ENCODE measurements at places on chromosomes 4 and X.

DNA sequence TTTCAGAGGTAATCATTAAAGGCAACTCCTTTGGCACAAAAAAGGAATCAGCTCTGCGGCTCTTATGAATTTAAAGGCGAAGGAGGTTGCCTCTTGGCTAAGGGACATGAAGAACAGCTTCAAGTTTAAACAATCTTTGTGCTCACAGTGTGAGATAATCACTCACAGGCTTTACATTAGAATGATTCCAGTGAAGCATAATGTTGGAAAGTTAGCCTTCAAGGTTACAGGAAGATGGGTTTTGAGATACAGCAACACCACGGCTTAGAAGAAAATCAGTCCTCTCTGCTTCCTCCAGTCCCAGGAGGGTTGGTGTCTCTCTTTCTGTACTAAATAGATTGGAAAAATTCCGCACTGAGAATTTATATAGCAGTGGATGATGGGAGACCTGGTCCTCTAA lies 11.6 kb upstream of the SCD5 start:
- DNase-seq: no peak

GRCh38 chr4:148542922-148543623 lies 100.9 kb upstream of the NR3C2 start:
- DNase-seq: no peak

DNA sequence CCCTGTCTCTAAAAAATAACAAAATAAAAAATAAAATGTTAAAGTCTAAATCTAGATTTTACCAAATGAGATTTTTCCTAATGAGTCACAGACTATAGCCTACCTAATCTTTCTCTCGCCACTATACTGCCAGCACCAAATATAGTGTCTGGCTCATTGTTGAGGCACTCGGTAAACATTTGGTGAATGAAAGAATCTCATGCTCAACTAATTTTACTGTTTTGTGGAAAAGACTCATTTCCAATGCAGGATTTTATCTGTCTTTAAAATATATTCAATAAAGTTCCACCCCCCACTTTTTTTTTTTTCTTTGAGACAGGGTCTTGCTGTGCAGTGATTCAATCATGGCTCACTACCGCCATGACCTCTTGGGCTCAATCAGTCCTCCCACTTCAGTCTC lies 71.5 kb downstream of the PLS3 start:
- DNase-seq: no peak

- DNase-seq: no peak
Observed at GRCh38 chr4:81704461-81704860, 232.8 kb upstream of the RASGEF1B start.

GRCh38 chrX:39560271-39560670 lies 537.5 kb downstream of the BCOR start:
- DNase-seq: no peak

GRCh38 chr4:5900844-5901243 lies 8.0 kb upstream of the CRMP1 start:
- no peak for DNase-seq

DNA sequence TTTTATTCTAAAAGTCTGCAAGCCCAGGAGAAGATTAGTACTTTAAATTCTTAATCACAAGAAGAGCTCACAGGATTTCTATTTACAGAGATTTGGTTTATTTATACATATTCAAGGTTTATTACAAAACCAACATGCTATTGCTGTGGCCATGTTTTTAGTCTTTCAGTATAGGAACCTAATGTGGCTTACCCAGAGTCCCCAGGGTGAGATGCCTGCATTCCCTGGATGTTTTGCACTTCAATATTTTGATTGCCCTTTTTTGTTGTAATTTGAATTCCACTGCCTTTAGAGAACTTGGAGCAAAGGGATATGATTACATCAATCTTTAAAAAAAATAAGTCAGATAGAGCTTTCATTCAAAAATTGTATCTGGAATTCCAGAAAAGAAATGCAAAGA lies 146.0 kb upstream of the FRMPD4 start:
- no peak for DNase-seq

GRCh38 chr4:56764775-56765174 lies 56.7 kb downstream of the SPINK2 start:
- no peak for DNase-seq

GRCh38 chr4:35711127-35711526 lies 533.2 kb downstream of the ARAP2 start:
- no peak for DNase-seq

DNA sequence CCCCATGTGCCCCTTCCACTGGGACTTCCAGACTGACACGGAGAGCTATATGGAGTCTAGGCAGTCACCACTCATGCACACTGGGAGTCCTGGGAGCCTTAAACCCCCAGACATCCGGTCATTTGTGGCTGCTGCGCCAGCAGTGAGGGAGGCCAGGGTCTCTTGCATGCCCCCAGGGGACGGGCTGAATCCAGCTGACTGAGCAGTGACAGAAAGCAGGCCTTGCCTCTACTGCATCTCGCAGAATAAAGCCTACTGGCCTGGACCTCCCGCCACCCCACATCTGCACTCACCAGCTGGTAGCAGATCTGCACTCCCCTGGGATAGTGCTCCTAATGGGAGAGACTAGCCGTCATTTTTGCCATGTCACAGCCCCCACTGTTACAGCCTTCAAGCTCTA lies 1234.2 kb downstream of the FAM133A start:
- no peak for DNase-seq

GRCh38 chr4:104942990-104943743 lies 203.5 kb upstream of the TET2 start:
- DNase-seq: no peak

GRCh38 chr4:1410491-1411325 lies 4.5 kb upstream of the NKX1-1 start:
- DNase-seq: peak; percentile 54

- DNase-seq: no peak
Observed at GRCh38 chr4:33073811-33074210, 2353.6 kb downstream of the PCDH7 start.

- DNase-seq: no peak
Observed at GRCh38 chrX:133636009-133636408, 220.7 kb upstream of the GPC4 start.

- no peak for DNase-seq
Observed at GRCh38 chrX:79065696-79066095, 78.8 kb upstream of the GPR174 start.

DNA sequence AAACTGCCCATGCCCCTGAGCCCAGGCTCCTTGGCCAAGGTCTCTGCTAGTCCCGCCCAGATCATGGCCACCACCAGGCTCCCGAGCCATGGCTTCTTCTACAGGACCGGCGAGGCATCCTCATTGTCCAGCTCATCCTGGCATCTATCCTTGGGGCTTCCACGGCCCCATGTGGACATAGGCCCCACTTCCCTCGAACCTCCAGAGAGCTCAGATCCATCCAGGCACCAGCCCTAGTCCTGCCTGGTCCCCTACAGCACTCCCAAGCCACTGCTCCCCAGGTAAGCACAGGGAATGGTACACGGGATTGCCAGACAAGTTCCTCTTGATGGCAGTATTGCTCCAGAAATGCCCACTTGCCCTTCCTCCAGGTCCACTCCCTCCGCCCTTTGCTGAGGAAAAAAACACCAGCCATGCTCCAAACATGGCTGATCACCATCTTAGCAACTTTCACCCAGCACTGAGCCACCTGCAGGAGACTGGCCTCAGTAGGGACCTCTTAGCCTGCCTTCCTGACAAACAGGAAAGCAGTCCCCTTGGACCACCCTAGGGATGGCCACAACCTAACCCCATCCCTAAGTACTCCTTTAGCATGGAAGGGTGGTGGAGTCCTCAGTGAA lies 272.1 kb upstream of the AGTR2 start:
- DNase-seq: no peak

DNA sequence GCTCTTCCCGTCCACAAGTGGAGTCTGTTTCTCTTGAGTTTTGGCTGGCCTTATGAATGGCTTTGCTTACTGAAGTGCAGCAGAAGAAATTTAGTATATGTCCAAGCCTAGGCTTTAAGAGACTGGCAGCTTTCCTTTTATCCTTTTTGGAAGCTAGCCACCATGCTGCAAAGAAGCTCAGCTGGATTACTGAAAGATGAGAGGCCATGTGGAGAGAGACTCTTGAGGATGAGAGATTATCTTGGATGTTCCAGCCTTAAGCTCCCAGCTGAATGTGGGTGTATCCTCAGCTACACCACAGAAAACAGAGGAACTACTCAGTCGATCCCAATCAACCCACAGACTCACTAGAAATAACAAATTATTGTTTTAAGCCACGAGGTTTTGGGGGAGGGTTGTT lies 12.5 kb downstream of the CCNG2 start:
- no peak for DNase-seq

DNA sequence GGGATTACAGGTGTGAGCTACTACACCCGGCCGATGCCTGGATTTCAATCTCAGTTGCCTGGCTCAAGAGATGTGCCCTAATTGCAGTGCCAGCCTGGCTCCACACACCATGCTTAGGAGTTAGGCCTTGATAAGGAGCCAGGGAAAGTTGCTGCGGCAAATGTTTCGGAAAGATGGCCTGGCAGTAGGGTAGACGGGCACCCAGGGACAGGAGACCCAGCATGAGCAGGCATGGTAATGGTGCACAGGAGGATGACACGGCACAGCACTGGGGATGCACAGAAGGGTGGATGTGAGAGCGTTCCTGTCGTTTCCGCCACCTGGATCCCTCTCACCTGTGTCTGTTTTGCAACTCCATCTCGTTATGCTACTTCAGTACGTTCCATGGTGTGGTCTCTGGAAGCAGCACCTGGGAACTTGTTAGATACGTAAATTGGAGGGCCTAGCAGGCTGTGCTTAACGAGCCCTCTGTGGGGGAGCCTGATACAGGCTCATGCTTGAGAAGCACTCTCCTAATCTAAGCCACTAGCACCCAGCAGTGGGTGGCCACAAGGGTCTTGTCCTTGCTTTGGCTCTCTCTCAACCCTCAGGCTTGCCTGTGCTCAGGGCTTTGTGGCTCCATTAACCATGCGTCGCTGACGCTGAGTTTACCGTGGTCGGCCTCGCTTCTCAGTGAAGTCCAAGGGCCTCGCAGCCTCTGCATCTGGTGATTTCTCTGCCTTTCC lies 20.3 kb downstream of the RNF4 start:
- DNase-seq: no peak

DNA sequence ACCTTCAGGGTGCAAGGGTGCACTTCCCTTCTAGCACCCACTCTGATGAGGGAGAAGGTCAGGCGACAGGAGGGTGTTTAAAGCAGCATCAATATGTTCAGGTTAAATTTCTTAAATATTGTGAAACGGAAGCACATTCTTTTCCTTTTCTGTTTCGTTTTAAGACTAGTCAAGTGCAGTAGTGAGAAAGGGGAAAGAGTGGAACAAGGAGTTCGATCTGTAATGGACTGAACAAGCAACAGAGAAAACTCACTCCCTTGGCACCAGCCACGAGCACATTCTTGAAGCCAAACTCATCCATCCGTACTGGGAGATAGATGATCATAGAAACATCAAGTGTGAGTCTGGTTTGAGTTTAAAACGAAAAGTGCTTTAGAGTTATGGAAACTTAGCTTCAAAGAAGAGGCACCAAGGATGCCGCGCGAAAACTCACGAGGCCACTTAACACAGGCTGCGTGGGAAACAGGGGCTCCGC lies 815 bp downstream of the FAM53A start:
- no peak for DNase-seq

GRCh38 chrX:110310000-110310790 lies 7.7 kb downstream of the AMMECR1 start:
- DNase-seq: no peak

GRCh38 chr4:19844446-19844845 lies 407.3 kb upstream of the SLIT2 start:
- DNase-seq: no peak

DNA sequence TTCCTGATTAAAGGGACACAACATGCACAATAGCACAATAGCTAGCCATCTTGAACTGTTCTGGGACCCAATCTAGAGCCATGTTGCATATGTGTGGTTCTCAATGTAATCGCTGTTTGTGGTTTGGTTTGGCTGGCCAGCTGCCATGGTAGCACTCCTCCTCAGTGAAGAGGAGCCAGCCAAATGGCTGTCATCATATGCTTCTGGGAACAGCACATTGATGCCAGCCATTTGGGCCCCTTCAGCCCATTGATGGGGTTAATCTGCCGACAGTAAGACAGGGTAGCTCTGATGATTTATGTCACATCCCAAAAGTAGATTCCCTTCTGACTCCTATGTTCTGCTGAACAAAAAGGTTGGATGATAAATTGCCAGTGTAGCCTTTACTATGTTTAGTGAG lies 48.5 kb downstream of the AWAT2 start:
- no peak for DNase-seq

GRCh38 chrX:135910251-135910650 lies 16.7 kb downstream of the SAGE1 start:
- DNase-seq: no peak

DNA sequence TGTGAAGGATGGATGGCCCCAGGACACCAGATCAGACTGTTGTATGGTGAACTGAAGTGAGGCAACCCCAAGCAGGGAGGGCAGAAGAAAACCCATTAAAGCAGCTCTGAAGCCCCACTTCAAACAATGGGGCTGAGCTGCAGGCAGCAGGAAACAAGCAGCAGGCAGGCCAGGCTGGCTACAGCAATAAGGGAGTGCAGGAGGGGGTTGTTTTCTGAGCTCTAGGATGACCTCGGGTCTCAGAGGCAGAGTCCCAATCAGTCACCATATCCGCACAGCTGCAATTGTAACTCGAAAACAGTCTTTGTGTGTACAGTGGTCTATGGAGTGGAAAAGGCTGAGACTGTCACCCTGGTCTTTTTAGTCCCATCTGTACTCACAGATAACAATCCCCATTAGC lies 90.4 kb downstream of the COL4A6 start:
- DNase-seq: no peak

GRCh38 chr4:4486969-4487368 lies 54.9 kb downstream of the STX18 start:
- DNase-seq: no peak

GRCh38 chr4:158912806-158913205 lies 144.0 kb downstream of the FNIP2 start:
- DNase-seq: no peak

DNA sequence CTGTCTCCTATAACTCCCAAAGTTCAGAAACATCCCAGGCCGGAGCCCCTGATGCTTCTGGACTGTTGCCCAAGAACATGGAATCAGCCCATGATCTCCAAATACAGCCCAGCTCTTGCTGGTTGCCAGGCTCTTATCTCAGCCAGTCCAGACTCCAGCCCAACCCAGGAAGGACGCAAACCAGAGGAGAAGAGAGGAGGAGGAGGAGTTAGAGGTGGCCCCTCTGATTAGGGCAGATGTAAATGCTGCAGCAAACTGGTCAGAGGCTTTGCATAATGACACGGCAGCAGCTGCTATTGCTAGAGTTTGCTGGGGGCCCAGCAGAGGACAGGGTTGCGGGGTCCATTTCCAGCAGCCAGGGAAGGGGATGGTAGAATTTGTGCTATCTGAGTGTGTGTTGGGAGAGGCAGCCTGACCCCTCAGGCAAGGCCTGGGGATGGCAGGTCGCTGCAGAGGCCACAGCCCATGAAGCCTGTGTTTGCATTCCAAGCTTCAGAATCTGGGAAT lies 4.2 kb upstream of the OTUD5 start:
- DNase-seq: no peak

Data from activated CD4-positive, alpha-beta T cell treated with anti-CD3 and anti-CD28 coated beads, Interleukin-2, amount 50 U/mL, for 48 hours (primary cell).